ENCODE measurements at places on chromosomes 12 and 14.
A peak's percentile ranks its signal among the peaks of the same experiment; 100 is the strongest.

- no peak for DNase-seq
These were observed 49.5 kb upstream of the RIC8B start for GRCh38 chr12:106724934-106725333.

DNA sequence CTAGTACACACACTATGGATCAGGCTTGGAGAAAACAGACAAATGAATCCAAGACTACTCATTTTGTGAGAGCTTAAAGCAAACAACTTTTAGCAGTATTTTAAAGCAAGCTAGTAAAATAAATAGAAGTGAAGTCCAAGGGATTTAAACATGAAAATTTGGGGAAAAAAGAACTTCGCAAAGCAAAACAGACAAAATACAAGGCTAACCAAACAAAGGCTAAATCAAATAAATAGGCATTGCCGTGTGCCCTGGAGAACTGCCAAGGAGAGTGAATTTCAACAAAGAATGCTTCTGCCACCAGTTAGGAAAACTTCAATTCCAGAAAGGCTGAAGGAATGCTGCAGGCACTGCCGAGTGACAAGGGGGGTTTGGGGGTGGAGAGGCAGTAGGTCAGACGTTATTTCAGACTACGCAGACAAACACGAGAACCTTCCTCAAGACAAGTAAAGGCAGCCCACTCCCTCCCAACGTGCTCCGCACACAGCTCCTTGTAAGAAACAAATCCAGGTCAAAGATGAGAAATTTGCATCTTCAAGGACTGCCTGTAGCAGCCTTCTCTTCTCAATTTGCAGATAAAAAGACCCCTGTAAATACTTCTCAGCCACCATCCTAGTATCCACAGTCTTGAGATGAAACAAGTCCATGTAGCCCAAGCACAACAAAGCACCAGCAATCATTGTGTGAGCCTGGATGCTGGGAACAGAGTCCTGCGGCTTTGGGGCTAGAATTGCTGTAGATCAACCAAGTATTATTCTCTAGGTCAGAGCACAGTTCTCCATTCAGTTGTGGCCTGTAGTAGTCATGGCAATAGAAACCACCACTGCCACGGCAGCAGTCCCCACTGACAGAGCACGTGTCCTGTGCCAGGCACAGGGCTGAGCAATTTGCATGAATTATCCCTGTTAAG, 43.3 kb downstream of the EFCAB11 start:
- DNase-seq, result peak; percentile 73

DNA sequence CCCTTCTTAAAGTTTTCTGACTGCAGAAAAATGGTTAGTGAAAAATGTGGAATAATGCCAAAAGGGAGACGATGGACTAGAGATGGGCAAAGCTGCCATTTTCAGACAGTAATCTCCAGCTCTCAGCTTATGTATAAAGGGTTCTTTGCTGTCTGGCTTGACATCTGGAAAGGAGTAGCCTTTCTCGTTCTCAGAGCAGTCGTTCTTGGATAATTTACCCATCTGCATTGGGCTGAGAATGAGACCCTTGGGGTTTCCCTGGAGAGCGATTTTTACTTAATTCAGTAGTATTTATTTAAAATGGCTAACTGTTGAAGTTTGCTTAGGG, 1.2 kb downstream of the NUDT4 start:
- peak; percentile 52 for DNase-seq

DNA sequence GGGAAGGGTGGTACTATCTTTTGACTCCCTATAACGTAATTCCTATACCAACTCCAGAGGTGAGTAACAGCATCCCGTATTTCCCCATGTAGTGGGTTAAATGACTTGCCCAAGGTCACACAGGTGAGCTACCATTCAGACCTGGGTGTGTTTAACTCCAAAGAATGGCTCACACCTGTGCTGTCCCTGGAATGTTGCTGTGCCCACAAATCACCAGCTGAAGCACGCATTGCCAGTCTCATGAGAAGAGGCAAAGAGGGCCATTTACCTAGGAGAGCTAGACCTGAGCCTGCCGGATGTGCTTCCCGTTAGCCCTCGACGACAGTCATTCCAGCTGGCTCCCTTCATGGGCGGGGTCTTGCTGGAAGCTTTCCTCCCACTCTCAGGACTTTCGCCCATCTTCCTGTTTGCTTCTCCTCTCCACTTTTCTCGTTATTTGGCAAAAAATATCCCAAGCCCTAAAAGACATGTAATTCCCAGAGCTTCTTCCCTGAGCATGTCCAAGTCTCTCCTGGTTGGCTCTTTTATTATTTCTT, 106.6 kb upstream of the VASH1 start:
- no peak for DNase-seq

GRCh38 chr12:90896164-90896563, 58.8 kb downstream of the CCER1 start:
- DNase-seq, result no peak

DNA sequence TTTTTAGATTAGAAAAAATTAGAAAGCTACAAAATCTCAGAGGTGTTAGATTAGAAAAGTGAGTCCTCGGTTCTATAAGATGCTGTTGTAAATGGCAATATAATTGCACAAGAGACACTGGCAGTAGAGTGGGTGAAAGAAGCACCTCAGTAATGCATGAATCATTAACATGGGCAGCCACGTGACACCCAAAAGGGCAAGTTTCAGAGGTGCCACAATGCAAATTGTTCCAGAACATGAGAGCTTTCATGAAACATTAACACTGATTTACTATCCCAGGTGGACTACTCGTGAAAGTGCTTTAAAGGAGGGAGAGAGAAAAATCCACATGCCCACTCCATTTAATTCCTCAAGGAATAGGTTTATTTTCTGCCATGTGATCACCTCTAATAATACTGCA, 108.4 kb downstream of the PTPRR start:
- no peak for DNase-seq

- no peak for DNase-seq
These were observed 214.9 kb downstream of the ADAMTS20 start for GRCh38 chr12:43336962-43337555.

DNA sequence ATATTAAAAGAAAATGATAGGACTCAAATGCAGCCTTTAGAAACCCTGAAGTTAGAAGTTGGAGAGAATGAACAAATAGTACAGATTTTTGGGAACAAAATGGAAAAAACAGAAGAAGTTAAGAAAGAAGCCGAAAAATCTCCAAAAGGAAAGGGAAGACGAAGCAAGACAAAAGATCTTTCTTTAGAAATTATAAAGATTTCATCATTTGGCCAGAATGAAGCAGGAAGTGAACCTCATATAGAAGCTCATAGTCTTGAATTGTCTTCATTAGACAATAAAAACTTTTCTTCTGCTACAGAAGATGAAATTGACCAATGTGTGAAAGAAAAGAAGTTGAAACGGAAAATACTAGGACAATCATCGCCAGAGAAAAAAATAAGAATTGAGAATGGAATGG, 31.4 kb upstream of the TOMM20L start:
- DNase-seq, result no peak

GRCh38 chr12:90854136-90854689, 100.8 kb downstream of the CCER1 start:
- DNase-seq, result peak; percentile 25

DNA sequence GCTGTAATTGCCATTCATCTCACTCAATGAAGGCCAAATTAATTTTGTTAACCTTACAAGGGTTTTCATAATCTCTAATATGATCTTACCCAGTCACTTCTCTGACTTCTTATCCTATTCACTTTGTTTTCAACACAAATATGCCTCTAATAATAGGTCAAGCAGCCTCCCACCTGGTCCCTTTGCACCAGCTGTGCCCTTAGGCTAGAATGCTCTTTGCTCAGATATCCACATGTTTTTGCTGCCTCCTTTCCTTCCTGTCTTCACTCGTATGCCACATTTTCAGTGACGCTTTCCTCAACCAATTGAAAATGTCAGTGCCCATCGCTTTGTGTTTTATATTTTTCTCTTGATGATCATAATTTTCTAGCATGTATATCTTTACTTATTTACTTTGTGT, 106.4 kb upstream of the SYT10 start:
- DNase-seq, result no peak

DNA sequence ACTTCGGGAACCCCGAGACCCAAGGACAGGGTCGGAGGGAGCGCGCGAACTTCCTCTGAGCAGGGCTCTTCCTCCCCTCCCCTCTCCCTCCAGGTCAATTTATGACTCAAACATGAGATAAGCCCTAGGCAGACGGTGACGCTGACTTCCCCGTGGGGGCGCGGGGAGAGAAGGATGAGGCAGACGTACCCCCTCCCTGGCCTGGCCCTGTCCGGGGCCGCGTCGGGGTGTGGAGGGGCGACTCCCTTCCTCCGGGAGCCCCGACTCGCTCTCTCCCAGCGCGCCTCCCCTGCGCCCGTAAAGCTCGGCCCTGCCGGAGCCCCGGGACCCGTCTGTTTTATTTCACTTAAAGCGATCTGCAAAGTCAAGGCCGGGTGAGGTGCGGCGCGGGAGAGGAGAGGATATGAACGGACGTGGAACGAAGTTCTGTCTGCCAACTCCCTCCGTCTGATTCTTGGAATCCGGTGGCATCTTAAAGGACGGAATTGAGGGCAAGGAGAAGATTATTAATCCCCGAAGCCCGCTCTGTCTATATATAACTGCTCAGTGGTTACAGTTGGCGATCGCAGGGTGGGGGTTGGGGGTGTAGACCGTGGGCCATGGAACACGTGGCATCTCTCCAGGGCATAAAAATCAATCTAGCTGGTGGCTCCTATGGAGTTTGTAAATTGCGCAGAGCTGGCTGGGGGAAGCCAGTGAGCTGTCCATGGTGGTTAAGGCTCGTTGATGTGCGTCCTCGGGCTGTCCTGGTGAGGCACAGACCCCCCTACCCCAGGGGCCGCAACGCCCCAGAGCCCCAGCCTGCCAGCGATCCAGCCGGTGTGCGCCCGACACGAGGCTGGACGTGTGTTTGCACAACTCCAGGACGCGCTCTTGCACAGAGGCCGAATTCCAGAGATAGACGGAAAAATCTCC, 2.9 kb upstream of the PTHLH start:
- peak; percentile 75 for DNase-seq

GRCh38 chr14:20606190-20606901, 15.2 kb upstream of the RNASE12 start:
- no peak for DNase-seq

All from right hindlimb (tissue), 1 donor.